T-helper 17 cell (primary cell): ENCODE measurements at places on chromosomes 5 and 9.

DNA sequence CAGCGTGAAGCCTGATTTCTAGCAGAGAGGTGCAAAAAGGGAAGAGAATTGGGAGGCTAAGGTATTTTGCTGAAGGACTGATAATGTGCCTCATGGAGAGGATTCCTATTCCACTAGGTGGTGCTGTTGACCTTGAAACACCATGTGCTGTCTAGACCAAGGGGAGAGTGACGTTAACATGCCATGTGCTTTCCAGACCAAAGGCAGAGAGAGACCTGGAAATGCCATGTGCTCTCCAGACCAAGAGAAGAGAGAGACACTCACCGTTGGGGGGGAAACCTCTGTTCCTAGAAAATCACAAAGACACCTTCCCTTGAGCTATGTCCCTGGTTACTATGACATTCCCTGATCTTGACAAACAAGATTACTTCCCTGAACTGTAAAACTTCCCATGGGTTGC lies 286.0 kb upstream of the TUSC1 start:
- DNase-seq: no peak

GRCh38 chr5:150500328-150500841 lies 7.5 kb upstream of the NDST1 start:
- DNase-seq: no peak

- DNase-seq: no peak
Observed at GRCh38 chr9:70998962-70999361, 122.5 kb downstream of the TRPM3 start.

DNA sequence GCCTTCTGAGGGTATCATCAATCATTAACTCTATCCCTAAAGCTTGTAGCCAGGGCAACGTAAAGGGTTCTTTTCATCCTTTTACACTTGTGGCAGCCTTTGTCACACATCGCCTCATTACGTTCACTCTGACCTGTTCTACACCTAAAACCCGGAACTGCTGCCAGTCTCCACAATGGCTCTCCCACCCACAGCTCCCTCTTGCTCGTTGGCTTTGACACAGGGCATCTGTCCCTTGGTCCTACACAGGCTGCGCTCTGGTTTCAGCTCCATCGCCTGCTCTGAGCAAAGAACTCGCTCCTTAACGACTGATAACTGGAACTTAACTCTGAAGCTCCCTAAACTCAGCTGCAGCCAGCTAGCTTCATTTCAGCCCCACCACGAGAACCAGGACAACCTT lies 112.8 kb upstream of the CTNND2 start:
- no peak for DNase-seq

- no peak for DNase-seq
Observed at GRCh38 chr9:94157050-94157801, 73.0 kb downstream of the PTPDC1 start.

DNA sequence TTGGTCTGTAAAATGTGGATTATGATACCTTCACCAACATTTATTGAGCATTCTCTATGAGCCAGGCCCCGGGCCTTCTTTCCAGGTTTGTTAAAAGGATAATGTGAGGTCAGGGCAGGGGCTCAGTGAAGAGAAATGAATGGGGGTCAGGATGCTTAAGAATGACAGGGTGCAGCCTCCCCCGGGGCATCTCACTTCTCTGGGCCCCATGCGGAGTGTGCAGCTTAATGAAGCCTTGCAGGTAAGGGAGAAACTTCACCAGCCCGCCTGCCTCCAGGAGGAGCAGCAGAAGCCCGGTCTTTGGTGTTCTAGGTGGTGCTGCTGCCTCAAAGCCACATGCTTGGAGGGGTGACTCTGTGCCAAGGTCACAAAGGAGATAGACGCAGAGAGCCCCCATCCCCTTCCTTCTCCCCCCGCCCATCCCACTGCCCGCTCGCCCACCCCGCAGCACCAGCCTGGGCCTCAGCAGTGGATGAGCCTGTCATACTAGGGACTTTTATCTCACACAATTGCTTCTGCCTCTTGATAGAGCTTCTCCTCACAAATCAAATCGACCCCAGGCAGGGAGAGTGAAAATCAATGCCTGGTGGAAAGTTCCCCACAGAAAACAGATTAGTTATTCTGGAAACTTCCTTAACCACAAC lies 244.8 kb downstream of the PBX3 start:
- no peak for DNase-seq

- DNase-seq: no peak
Observed at GRCh38 chr5:103744159-103744558, 181.6 kb upstream of the NUDT12 start.

DNA sequence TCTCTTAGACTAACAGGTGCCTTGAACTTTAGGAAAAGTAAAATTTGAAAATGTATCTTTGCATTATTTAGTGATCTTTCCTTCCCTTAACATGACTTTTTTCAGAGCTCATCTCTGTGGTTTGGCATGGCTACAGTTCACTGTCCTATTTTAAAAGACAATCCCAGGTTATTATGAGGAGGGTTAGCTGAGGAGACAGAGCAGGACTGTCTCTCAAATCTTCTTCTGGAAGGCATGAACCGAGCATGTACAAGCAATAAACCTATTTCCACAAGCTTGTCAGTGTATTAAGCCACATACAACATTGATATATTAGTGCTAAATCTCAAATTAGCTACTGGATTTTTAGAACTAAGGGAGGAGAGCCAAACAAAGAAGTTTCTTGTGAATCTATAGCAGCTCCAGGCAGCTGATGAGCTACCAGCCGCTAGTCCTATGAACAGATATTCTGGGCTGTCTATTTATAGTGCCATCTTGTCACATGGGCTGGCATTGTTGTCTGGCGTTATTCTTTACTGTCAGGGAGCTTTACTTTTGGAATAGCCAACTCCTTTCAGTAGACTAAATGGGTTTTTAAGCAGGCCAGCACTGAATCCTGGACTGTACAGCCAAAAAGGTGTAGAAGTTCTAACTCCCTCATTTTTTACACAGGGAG lies 171.2 kb upstream of the ACTBL2 start:
- DNase-seq: no peak

- DNase-seq: no peak
Observed at GRCh38 chr5:10482791-10483530, 41.3 kb downstream of the ROPN1L start.

DNA sequence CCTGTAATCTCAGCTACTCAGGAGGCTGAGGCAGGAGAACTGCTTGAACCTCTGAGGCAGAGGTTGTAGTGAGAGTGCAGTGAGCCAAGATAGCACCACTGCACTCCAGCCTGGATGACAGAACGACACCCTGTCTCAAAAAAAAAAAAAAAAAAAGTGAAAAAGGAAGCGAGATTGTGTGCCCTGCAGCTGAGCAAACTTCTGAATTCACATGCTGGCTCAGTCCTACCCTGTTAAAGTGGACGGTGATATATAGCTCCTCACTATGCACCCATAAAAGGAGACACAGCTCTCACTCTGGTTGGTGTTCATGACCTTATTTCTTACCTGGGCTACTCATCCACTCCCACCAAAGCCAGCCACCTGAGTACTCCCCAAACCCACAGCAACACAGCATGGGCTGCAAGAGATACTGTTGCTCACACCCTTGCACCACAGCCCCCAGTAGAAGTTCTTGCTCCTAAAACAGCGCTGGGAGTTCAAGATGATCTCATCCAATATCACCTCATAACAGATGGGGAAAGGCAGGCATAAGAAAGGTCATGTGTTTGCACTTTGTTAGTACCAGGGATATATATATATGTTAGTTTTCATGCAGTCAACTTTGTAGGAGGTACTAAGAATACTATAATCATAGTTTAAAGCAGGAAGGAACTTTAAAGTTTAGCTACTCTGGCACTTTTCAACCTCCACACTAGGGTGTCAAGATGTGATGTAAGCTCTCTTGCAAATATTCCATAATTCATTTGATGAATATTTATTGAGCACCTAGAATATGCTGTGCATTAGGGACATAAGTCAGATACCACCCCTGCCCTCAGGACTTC lies 4.0 kb downstream of the TTLL11 start:
- no peak for DNase-seq

- DNase-seq: no peak
Observed at GRCh38 chr5:110751902-110752762, 13.3 kb downstream of the SLC25A46 start.

- no peak for DNase-seq
Observed at GRCh38 chr5:139383993-139384590, 995 bp upstream of the SLC23A1 start.

DNA sequence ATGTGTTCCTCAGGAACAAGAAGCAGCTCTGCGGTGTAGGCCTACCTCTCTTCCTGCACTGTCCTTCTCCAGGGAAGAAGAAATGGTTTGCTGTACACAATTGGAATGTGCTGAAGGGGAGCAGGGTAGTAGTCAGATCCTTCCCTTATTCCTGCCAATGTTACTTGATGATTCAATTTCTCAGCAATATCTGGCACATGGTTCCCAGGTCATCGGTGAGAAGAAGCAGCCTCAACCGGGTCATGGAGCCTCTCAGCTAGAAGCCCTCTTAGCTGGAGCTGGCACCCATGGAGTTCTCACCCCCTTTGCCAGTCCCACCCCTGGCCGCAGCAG lies 36.9 kb downstream of the ACTBL2 start:
- DNase-seq: no peak

- DNase-seq: no peak
Observed at GRCh38 chr5:22354956-22355355, 498.2 kb downstream of the CDH12 start.
